ENCODE measurements at places on chromosomes 3 and 15.

GRCh38 chr15:99086327-99086667, 18.6 kb upstream of the SYNM start:
- DNase-seq = no peak

GRCh38 chr3:50395070-50395860, 35.9 kb upstream of the TMEM115 start:
- DNase-seq = no peak

- peak; percentile 53 for DNase-seq
Measured at GRCh38 chr15:85592148-85592547, 202.6 kb downstream of the KLHL25 start.

- DNase-seq = peak; percentile 29
Measured at GRCh38 chr3:180277041-180277440, 240.3 kb upstream of the PEX5L start.

DNA sequence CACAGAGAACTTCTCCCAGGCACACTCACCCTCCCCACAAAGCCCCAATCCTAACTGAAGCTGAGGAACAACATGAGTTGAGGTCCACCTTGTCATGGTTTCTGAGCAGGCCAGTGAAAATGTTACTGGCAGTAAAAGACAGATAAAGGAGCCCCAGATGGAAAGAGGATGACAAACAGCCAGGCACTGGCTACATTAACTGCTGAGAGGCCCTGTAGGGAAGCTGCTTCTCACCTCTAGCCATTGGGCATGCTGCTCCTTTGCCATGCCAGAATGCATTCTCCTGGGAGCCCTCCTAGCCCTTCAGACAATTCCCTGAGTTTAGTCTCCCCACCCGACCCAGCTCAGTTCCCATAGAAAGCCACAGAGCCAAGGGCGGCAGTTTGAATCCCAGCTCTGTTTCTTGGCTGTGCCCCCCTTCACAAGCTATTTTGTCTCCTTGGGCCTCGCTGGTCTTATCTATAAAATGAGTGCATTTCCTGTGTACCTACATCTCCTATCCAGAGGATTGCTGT, 60.5 kb downstream of the LMCD1 start:
- no peak for DNase-seq

DNA sequence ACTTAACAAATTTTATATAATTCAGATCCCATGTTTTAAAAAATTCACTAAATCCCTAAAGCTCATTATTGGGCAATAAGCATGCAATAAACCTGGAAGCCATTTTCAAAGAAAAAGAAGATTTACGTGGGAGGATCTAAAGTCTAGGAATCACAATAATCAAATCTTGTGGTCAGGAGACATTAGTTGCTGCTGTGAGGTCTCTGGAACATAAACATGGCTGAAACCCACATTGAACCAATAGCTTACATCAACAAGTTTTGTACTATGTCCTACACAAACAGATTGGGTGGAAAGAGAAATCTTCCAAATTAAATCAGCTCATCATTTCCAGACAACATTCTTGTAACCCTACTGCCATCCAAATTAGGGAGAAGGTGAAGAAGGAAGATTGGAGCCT, 121.9 kb upstream of the EPHA3 start:
- peak; percentile 55 for DNase-seq

GRCh38 chr3:79015854-79016253, 751.9 kb downstream of the ROBO1 start:
- no peak for DNase-seq

- peak; percentile 52 for DNase-seq
Measured at GRCh38 chr3:113051302-113051711, 60.5 kb downstream of the GTPBP8 start.

DNA sequence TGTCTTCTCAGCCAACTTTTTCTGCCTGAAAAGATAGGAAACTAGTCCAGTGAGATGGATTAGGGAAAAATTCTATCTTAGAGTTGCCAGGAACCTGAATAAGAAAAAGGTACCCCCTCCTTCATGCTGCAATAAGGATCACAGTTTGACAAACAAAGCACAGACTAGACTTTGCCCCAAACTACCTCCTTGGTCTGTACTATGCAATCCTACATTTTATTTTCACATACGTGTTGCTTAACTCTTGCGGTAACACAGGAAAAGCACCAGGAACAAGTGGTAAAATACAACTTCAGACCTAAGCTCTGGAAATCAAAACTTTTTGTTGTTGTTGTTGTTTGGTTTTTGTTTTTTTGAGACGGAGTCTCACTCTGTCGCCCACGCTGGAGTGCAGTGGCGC, 11.3 kb upstream of the IL12A start:
- DNase-seq = no peak

Data from skeletal muscle cell (primary cell).